ENCODE measurements at places on chromosomes 2 and 18.
A peak's percentile ranks its signal among the peaks of the same experiment; 100 is the strongest.

GRCh38 chr2:27081984-27082772 is 3.8 kb downstream of the EMILIN1 start:
- no peak for DNase-seq

GRCh38 chr2:180040146-180040925 is 33.2 kb upstream of the CWC22 start:
- DNase-seq: no peak

DNA sequence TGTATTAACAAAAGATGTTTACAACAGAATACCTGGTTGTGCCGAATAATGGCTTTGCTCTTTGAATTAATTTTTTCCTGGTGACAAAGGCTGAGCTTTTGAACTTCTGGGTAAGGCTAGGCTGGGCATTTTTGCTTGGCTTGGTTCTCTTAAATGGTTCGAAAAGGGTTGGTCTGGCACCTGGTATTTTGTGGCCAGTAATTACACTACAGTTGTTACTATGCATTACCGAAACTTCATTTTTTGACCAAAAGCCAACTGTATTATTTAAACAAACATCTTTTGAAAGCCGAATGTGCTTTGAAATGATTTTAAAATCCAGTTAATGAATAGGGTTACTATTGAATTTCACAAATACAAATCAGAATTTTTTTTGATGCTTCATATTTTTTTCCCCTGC is 19.4 kb upstream of the NFE2L2 start:
- DNase-seq: no peak

DNA sequence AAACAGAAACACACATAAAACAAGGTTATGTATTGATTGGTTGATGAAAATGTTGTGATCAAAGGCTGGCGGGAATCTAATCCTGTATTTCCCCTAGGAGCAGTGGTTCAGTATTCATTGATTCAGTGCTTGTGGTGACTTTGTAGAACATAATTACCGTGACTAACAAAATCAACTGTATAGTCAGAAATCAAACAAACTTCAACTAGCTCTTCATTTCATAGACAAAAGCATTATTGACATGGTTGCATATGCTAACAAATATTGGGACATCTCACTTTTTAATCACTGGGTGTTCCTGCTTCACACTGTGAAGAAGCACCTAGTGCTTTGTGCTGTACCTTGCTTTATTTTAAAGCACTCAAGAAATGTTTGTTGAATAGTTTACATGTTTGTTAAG is 41.4 kb downstream of the USP14 start:
- DNase-seq: no peak

GRCh38 chr2:119409506-119409905 is 22.1 kb upstream of the TMEM37 start:
- no peak for DNase-seq

DNA sequence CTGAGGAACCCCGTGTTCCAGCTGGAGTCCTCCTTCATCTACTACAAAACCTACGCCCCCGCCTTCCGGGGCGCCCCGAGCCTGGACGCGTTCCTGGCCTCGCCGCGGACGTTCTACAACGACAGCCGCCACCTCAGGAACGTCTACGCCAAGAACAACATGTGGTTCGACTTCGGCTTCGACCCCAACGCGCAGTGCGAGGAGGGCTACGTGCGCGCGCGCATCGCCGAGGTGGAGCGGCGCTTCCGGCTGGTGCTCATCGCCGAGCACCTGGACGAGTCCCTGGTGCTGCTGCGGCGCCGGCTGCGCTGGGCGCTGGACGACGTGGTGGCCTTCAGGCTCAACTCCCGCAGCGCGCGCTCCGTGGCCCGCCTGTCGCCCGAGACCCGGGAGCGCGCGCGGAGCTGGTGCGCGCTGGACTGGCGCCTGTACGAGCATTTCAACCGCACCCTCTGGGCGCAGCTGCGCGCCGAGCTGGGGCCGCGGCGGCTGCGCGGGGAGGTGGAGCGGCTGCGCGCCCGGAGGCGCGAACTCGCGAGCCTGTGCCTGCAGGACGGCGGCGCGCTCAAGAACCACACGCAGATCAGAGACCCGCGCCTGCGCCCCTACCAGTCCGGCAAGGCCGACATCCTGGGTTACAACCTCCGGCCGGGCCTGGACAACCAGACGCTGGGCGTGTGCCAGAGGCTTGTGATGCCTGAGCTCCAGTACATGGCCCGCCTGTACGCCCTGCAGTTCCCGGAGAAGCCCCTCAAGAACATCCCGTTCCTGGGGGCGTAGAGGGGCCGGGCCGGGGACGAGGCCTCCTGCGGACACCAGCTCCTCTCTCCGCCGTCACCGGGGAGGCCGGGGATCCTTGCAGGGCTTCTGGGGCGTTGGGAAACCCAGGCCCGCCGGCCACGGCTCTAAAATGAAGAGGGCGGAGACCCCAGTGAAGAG is 5.3 kb upstream of the NEU4 start:
- peak; percentile 46 for DNase-seq

DNA sequence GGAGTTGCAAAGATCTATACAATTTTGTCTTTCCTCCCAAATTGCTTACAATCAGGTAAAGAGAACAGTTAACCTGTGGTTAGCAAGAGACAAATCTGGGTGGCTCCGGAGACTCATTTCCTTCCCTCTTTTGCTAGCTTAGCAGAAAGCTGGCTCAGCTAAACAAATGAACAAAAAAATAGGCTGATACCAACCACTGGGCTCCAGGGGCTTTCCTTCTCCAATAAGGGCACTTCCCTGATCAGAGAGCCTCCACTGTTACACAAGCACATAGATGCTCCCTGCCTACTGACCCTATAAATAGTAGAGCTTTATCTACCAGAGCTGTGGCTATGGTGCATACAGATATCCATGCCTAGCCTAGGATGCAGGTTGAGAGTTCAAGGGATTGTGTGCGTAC is 90.1 kb upstream of the ARL5A start:
- no peak for DNase-seq

DNA sequence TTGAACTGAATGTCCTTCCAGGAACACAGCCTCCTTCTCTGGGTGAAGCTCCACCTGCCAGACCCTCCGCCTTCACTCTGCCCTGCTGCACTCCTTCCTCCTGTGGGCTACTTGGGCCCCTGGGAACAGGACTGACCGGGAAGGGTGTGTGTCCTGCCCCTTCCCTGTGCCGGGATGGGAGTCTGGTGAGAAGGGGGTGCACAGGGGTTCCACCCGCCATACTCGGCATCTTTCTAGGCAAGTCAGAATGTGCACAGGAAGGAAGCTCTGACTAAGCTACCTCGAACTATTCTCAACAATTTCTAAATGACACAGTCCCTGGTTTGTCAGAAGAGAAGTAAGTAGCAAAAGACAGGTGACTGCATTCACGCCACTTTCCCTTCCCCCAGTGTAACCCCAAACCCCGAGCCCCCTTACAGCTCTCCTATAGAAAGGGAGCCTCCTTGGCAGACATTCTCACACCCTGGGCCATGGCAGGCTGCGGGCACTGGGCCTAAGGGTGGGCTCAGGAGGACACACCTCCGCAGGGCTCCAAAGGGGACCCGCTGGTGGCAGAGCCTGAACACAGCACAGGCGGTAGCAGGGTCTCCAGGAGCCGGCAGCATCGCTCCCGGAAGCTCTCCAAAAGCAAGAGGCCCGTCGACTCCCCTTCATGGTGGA is 184.1 kb downstream of the HDAC4 start:
- no peak for DNase-seq

GRCh38 chr18:49728542-49728941 is 84.8 kb downstream of the ACAA2 start:
- DNase-seq: peak; percentile 63

- DNase-seq: no peak
Measured at GRCh38 chr2:209121691-209122090, 302.2 kb upstream of the MAP2 start.

DNA sequence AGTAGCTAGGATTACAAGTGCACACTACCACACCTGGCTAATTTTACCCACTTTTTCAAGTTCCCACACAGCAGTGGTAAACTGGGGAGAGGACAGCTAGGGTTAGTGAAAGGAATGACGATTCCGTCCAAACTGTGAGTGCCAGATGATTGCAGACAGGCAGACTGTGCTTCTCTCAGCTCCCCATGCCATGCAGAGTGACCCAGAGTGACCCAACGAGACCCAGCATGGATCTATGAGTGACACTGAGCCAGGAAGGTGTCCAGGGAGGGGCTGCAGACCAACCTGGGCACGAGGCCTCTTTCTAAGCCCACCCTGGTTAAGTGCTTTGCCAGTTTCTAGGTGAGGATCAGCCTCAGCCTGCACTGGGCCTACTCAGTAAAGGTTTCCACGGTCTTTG is 7.7 kb upstream of the KLF11 start:
- no peak for DNase-seq

- DNase-seq: no peak
Measured at GRCh38 chr2:14120376-14120775, 512.1 kb upstream of the LRATD1 start.

GRCh38 chr2:102166189-102166845 is 20.5 kb upstream of the IL1RL2 start:
- peak; percentile 66 for DNase-seq

- DNase-seq: no peak
Measured at GRCh38 chr2:39228413-39229209, 15.2 kb downstream of the CDKL4 start.

DNA sequence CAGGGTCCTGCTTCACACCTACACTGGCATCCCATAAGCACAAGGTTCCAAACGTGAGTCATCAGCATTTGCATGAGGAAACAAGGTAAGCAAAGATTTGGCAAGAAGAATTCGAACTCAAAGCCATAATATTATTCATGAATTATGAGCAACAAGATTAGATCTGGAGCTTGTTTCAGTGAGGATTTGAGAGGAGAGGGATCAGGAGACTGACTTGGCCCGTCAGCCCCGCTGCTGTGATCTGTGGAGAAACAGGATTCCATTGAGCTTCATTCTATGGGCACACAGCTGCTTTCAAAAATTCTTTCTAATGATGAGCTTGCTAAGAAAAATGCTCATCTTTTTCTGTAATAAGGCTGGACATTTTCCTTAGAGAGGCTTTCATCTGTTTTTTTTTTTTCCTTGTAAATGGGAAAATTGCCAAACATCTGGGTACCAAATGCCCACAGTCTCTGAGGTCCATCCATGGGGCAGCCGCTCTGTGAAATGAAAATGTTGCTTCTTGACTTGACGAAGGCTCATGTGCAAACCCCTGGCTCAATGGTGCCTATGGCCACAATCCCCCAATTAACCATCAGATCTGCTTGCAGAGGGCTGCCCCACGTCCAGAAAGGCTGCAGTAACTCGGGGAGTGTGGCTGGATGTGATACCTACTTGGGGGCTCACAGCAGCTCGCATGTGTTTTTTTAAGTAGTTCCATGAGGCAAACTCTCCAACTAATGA is 179.3 kb downstream of the TMEM18 start:
- no peak for DNase-seq

DNA sequence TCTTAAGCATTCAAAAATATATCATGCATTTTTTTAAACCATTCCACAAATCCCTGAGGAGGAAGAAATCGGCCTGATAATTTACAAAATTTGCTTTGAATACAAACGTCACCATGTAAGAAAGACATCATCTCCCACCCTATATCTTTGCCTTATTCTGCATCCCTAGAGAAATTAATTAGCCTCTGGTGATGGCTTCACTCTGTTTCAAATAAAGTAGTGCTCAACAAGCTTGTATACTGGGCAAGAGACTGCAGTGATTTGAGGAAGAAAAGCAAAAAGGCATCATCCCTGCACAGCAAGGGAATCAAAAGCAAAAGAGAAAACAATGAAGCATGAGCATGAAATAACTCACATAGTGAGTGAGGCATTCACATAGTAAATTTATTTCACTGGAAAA is 375.5 kb downstream of the CDH7 start:
- no peak for DNase-seq

DNA sequence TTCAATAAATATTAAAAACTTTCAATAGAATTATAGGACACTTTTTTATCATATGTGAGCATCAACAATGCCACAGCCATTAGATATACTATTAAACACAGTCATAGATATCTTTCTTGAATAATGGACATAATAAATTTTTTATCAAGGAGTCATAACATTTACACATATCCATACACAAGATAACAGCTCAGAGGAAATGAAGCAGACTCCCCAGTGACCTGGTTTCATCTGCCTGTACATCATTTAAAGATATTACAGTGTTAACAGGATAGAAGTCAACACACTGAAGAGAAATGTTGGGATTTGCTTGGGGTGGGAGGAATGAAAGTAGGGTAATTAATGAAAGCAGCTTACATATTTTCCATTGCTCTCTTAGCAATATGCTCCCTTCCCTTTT is 5.1 kb downstream of the SCG2 start:
- no peak for DNase-seq

DNA sequence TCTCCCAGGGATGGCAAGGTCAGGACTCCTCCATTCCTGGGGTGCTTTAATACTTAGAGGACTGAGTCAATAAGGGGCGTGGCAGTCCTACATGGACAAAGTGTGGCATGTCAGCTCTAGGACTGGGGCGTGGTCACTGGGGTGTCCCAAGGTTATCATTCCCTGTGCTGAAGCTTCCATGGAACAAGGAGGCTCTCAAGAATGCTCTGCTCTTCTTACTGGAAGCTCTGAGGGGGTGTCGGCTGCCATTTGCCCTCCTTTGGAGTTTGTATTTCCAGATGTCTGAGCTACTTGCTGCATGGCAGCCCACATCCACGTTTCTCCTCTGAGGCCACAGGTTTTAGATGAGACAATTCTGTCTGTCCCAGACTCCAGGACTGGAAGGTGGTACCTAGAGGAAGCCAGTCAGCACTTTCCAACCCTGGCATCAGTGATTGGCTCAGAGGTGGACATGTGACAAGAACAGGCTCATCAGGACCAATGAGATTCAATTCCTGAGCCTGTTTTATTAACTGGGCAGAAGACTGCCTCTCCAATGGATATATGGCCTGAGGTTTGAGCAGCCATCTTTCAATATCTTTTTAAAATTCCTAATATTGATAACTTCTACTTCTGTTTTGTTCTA is 128.9 kb upstream of the ARL4C start:
- DNase-seq: no peak

- DNase-seq: peak; percentile 97
Measured at GRCh38 chr18:50401888-50402287, 27.0 kb downstream of the SKA1 start.

GRCh38 chr2:31319406-31320175 is 85.6 kb downstream of the EHD3 start:
- DNase-seq: peak; percentile 11

DNA sequence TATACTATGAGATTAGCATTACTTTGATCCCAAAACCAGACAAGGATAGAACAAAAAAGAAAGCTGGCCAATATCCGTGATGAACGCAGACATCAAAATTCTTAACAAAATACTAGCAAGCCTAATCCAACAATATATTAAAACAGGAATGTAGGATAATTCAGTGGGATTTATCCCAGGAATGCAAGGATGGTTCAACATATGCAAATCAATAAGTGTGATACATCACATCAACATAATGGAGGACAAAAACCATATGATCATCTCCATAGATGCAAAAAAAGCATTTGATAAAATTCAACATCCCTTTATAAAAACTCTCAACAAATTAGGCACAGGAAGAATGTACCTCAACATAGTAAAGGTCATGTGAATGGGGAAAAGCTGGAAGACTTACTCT is 158.5 kb downstream of the KCNE4 start:
- DNase-seq: no peak

DNA sequence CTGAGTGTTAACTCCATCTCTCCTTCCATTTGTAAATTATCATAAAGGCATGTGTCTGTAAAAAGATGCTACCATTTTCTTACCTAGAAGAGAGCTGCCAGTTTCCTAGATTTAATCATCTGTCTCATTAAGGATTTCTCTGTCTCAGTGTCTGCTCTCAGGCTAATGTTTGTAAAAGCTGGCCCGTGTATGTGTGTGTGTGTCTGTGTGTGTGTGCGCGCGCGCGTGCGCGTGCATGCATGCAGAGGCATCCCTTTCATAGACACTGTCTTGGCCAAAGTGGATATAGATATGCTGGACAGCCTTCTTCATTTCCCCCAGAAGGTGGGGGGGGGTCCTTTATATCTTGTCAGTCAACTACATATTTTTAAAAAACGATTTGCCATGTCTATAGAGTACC is 18.9 kb downstream of the MGAT5 start:
- no peak for DNase-seq

All from body of pancreas (tissue), 4 donors.